Bronchus fibroblast of lung (primary cell): ENCODE measurements at places on chromosomes 16 and 17. TPM values are rescaled to one million over a fixed set of nuclear protein-coding genes. Genes with fewer than 3 reads are reported as not detected.

Gene TBC1D3H
- not detected in 2 replicates for total RNA-seq

Gene VAT1L
- total RNA-seq = 7.6 and 8.7 TPM in 2 replicates

Gene HMOX2
- 54.1 and 60.0 TPM in 2 replicates for total RNA-seq

Gene INTS2
- total RNA-seq = 7.3 and 9.9 TPM in 2 replicates

Gene CCL11
- not detected in 2 replicates for total RNA-seq

Gene ABCA8
- total RNA-seq = 2.8 and 5.4 TPM in 2 replicates

Gene HEATR9
- total RNA-seq = not detected in 2 replicates

Gene MNT
- 5.4 TPM in 2 replicates for total RNA-seq
